Stimulated activated CD8-positive, alpha-beta memory T cell treated with anti-CD3 and anti-CD28 coated beads, Interleukin-15, amount 100 ng/mL, for 1 hour (primary cell): ENCODE measurements at places on chromosomes 3 and 15.

- DNase-seq = no peak
Observed at GRCh38 chr3:100993309-100993708, at the start of gene ABI3BP. ABI3BP (minus strand) TSS chr3:100993421; CDS start chr3:100993384, 37 bp downstream.

DNA sequence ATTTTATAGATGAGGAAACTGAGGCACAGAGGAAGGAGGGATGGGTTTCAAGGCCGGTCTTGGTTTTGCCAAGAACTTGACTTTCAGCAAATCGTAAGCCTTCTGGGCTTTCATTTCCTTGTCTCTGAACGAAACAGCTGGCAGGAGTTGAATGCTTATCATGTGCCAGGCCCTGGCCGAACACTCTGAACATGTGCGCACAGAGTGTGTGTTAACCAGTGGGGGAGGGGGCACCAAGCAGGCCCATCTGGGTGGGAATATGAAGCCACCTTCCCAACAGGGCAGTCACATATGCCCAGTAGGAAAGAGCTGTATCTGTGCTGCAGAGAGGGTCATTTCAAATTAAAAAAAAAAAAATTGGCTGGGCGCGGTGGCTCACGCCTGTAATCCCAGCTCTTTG, 29.3 kb downstream of the ZNF710 start:
- no peak for DNase-seq

GRCh38 chr3:28699283-28699682, 350.7 kb upstream of the AZI2 start:
- DNase-seq = no peak

- DNase-seq = no peak
Observed at GRCh38 chr3:25380222-25380739, 47.8 kb upstream of the RARB start.

GRCh38 chr3:77370413-77370812, 330.5 kb downstream of the ROBO2 start:
- DNase-seq = no peak

GRCh38 chr3:188234132-188234531, 80.2 kb downstream of the LPP start:
- no peak for DNase-seq

DNA sequence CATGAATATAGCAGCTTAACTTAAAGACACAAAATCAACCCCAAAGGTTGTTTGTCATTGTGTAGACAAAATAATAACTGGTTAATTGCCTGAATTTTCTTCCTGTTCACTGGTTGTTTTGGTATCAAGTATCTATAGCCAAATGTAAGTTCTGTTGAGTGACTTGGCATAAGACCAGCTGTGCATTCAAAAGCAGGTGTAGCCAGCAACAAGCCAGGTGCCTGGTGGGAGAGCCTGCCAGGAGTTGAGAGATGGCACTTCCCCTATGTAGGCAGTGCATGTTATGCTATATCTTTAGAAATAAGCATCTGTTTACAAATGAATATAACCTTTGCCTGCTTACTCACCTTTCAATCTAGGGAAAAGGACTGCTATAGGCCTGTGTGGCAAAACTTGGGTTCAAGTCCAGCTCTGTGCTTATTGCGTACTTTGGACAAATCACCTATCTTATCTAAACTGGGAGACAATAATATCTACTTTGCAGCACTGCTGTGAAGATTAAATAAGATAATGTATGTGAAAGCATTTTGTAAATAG, 84.9 kb upstream of the TBL1XR1 start:
- DNase-seq = no peak

- no peak for DNase-seq
Observed at GRCh38 chr3:193292386-193292785, 51.4 kb downstream of the PLAAT1 start.

DNA sequence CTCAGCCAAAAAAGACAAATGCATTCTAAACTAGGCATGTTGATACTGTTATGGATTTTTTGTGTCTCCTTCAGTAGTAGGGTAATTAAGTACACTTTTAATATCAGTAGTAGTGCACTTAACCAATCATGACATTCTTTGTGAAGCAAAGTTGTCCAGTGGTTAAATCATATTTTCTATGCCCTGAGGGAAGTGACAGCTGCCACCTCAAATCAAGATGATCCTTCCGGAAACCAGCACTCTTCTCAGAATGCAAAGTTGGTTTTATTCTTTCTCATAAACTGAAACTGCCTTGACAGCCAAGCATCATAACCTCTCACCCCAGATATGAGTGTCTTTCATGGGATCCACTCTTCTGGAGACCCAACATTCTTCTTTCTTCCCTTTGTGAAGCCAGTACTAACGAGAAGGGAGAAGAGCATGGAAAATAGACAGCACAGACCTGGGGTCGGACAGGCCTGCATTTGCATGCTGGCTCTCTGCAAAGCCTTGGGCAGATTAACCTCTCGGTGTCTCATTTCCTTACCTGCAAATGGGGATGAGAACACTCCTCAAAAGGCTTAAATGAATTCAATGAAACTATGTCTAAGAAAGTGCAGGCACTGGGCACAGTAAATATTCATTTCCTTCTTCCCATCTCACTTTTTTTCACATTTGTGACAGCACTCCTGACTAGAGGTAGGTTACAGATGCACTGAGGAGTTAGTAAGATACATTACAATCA, 13.2 kb downstream of the AAGAB start:
- DNase-seq = no peak

GRCh38 chr3:22318325-22318724, 567.3 kb upstream of the ZNF385D start:
- no peak for DNase-seq

DNA sequence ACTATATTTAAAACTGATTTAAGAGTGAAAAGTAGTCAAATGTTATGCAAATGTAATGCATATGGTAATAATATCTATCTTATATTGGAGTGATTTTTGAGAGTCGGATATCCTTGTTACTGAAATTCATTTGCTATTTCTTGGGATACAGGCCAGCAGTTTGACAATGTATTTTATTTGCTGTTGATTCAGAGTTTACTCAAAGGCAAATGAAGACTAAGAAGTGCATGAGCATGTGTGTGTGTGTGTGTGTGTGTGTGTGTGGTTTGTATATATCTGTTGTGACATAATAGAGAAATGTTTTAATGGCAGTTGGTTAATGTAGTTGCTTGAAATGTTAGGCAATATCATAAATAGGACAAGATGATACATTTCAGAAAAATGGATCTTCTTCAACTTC, 39.0 kb downstream of the UNC13C start:
- no peak for DNase-seq

DNA sequence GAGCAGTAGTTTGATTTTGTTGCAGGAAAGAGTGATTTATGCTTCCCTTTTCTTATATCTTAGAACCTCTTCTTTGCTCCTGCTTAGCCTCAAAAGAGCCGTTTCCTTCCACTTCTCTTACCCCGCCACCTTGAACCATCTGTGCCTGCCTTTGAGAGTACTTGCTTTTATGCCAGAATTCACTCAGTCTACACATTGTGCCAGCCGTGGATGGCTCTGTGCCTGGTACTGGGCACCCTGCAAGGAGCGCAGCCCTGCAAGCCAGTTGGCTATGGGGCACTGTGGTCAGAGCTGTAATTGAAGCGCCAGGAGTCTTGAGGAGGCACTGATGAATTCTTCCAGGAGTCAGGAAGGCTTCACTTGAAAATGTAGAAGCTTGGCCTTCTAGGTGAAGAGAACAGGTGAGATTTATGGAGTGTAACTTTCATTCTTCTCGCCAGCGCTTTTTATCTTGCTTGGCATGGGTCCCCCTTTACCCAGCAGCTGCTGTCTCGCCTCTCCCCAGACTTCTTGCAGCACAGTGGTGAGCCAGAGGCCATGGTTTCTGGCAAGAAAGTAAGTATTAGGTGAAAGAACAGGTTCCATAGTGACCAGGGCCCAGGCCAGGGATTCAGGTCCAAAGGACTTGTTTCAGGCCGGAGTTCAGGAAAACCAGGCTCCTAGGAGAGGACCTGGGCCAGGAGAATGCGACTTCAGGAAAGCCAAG, 4.9 kb downstream of the TMED3 start:
- no peak for DNase-seq

DNA sequence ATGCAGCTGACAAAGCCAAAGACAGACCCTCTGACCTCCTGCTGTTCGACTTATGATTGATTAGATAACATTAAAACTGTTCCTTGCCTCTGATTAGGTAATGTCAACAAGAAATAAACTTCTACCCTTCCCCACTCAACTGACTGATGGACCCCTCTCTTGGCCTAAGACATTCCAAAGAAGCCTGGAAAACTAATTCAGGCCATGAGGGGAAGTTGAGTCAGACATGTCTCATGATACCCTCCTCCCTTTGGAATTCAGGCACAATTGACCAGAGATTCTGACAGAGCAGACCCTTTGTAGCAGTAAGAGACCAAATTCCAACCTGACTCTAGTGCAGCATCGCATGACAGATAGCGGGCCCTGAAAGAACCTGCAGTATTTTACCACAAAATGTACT, 354.5 kb downstream of the OCA2 start:
- DNase-seq = no peak

DNA sequence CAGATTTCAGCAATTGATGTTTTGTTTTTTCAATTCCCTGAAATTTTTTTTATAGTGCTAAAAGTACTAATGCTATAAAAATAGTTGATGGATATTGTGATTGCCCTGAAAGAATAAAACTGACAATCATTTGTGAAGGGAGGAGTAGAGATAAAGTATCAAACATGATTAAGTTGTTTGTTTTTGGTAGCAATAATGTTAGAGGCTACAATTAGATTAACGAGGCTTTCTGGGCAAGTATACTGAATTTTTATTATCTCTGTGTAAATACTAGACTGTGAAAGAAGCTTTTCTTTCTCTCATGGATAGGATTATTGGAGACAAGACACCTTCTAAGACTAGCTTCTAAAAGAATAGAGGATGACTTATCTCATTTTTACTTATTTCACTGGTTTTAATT, 15.6 kb downstream of the NR1D2 start:
- DNase-seq = no peak

- no peak for DNase-seq
Observed at GRCh38 chr3:14410503-14411165, 8.2 kb downstream of the SLC6A6 start.
